Hypothalamus (tissue), 51 donors: ENCODE measurements at places on chromosomes 2 and 18.

GRCh38 chr2:204585930-204586329, 40.7 kb downstream of the PARD3B start:
- no peak for DNase-seq

DNA sequence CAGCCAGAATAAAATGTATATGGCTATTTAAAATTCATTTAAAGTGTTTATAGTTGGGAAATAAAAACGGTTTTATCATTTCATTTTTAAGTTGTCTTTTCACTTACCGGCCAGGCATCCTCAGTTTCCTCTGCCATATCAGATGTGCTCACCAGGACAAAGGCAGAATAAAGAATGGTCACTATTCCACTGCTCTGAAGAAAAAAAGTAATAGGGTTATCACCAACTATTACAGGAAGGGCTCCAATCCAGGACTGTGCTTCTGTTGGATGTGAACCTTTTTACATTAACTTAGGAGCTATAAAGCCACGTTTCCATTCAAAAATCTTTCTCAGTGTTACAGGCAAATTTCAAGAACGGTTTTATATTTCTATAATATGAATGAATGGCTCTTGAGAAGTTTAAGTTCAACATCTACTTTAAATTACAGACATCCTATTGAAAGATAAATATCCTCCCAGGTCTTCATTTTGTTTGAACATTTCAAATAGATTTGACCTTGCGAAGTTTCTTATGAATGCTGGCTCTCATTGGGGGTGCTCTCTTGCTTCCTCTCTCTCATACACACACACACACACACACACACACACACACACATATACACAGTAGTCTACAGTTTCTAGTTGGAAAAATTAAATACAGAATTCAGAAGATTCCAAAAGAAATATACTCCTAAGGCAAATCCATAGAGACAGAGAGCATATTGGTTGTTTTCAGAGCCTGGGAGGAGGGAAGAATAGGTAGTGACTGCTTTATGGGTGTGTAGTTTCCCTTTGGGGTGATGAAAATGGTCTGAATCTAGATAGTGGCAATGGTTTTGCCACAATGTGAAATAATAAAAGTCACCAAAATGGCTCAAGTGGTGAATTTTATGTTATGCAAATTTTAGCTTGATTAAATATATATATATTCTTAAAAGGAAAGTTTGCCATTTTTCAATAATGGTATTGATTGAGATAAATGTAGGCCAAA, 2.9 kb upstream of the SLC40A1 start:
- DNase-seq = no peak

- DNase-seq = no peak
Observed at GRCh38 chr2:37871456-37872191, 53.5 kb upstream of the RMDN2 start.

GRCh38 chr2:72916743-72917137, 579 bp upstream of the EMX1 start:
- DNase-seq = no peak

DNA sequence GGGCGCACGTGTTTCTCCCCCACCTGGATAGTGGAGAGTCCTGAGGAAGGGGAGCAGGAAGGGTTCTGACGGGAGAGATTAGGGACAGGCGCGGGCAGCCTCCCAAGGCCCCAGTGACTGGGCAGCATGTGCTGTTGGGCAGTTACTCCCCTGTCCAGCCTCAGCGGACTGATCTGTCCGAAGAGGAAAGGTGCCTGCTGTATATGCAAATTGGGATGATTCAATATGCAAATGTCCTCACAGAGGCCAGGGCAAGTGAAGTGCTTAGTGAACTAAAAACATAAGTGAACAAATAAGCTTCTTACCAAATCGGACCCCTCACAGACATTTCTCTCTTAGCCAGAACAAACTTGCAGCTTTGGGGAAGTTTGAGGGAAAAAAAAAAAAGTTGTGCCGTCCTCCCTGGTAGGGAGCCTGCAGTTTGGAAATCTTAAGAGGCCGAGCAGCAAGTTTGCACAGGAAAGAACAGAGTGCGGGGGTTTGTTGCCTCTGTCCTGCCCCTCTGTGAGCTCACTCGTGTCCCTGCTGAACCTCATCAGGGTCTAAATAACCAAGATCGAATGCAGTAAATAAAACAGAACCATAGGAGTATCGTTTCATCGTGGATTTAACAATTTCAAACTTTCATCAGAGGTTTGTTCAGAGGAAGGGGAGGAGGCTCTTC, 141.4 kb downstream of the KCTD1 start:
- no peak for DNase-seq

- no peak for DNase-seq
Observed at GRCh38 chr2:210387074-210387473, 72.1 kb upstream of the MYL1 start.

- DNase-seq = no peak
Observed at GRCh38 chr2:64442801-64443429, 11.0 kb upstream of the LGALSL start.

- no peak for DNase-seq
Observed at GRCh38 chr2:136487421-136487820, 277.9 kb upstream of the THSD7B start.

DNA sequence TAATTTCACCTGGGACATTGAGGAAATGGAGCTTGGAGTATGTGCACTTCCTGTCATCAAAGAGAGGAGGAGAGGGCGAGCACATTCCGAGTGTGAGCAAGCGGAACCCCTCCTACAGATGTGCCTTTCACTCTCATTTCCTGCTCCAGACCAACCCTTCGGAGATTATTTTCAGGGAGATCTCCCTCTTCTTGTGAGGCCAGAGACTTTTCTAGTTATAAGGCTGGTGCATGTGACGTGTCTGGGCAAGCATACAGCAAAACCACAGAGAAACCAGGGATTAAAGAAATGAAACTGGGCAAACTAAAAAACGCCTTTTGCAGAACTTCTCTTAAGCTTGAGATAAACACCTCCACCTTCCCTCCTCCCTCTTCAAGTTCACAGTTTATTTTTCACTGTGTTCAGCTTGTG, 409.2 kb upstream of the TCF4 start:
- DNase-seq = no peak

- no peak for DNase-seq
Observed at GRCh38 chr2:62577994-62578781, 72.2 kb upstream of the TMEM17 start.

GRCh38 chr2:140122001-140122400, 1341.8 kb upstream of the NXPH2 start:
- no peak for DNase-seq
